Putamen (tissue), 1 donor: ENCODE measurements at places on chromosomes 12 and 14.

DNA sequence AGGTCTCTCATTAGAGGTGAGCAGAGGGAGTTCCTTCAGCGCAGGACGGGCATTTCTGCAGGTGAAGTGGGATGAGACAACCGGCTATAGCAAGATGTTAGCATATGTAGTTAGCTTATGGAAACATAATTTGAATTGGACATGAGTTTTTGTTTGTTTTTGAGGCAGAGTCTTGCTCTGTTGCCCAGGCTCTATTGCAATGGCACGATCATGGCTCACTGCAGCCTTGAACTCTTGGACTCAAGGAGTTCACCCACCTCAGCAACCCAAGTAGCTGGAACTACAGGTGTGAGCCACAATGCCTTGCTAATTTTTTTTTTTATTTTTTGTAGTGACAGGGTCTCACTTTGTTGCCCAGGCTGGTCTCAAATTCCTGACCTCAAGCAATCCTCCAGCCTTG lies 69.2 kb downstream of the RCOR1 start:
- no peak for DNase-seq

DNA sequence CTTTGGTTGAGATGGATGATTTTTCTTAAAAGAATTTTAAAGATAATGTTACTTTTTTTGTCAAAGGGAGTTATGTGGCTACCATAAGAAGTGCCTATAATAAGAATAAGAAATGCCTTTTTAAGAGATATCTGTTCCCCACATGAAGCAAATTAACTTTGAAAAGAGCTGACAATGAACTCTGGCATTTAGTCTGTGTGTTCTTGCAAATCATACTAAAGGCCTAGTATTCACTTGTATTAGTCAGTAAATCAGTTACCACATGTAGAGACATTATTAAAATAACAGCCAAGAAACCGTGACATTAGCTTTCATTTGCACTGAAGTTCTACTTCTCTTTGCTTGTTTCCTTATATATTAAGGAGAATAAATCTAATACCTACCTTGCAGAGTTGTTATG lies 296.3 kb downstream of the CCDC91 start:
- DNase-seq, result no peak

- no peak for DNase-seq
These were observed 453.0 kb downstream of the ADAMTS20 start for GRCh38 chr12:43098766-43099550.

DNA sequence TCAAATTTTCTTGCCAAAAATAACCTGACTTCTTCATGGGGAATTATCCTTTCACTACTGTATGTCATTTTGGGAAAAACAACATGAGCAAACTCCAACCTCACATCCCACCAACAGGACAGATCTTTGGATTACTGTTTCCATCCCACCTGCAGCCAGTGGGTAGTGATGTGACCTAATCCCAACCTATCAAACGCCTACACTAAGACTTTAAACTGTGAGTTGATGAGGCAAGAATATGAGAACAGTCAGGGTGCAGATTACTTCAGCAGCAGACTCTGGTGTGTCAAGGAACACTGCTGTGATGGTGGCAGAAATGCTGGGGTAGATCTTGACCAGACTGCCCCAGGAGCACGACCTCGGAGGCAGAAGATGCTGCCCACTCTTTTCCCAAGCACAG lies 293.2 kb downstream of the DUSP6 start:
- DNase-seq, result peak; percentile 7

- DNase-seq, result no peak
These were observed 177.2 kb downstream of the C12orf42 start for GRCh38 chr12:103318566-103318965.
